LoVo (cell line): ENCODE measurements at places on chromosomes 4 and X.
A peak's percentile ranks its signal among the peaks of the same experiment; 100 is the strongest.

- no peak for DNase-seq
Observed at GRCh38 chr4:118927974-118928373, 39.3 kb downstream of the SYNPO2 start.

- no peak for DNase-seq
Observed at GRCh38 chrX:64186974-64187761, 18.3 kb downstream of the AMER1 start.

DNA sequence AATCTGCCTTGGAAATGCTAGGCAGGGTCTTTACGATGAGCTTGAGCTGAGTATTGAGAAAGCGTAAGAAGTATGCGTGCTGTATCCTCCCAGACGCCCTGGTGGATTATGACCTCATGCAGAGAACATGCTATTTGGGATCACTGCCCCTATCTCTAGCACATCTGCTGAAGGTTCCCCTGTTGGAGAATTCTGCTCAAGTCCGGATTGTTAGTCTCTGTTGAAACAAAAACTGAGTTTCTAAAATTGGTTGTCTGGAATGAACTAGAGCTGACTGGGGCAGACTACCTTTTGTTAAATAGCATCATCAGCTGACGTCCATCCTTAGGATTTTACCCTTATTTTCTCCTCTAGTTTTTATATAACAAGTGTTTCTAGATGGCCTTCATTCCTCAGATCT is 7.5 kb downstream of the FHDC1 start:
- no peak for DNase-seq

DNA sequence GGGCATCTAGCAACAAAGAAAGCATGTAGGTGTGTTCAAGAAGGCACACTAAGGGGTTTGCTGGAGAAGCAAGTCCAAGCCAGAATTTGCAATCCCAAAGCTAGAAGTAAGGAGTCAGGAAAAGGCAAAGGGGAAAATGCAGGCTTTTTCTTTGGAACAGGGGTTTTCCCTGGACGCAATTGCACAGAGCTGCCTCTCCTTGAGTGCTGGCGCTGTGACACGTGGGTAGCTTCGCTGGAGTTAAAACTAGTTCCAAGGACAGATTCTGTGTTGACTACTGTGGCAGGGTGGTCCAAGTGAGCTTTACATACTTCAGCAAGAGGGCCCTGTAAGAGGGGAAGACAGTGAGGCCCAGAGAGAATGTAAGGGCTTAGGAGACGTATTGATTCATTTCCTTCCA is 277.1 kb downstream of the ADGRA3 start:
- no peak for DNase-seq

GRCh38 chr4:138775890-138776289 is 239.7 kb upstream of the NOCT start:
- DNase-seq = no peak

GRCh38 chrX:156003486-156004185 is 6.1 kb downstream of the IL9R start:
- DNase-seq = no peak

GRCh38 chr4:127959794-127960193 is 5.2 kb downstream of the MFSD8 start:
- DNase-seq = no peak

DNA sequence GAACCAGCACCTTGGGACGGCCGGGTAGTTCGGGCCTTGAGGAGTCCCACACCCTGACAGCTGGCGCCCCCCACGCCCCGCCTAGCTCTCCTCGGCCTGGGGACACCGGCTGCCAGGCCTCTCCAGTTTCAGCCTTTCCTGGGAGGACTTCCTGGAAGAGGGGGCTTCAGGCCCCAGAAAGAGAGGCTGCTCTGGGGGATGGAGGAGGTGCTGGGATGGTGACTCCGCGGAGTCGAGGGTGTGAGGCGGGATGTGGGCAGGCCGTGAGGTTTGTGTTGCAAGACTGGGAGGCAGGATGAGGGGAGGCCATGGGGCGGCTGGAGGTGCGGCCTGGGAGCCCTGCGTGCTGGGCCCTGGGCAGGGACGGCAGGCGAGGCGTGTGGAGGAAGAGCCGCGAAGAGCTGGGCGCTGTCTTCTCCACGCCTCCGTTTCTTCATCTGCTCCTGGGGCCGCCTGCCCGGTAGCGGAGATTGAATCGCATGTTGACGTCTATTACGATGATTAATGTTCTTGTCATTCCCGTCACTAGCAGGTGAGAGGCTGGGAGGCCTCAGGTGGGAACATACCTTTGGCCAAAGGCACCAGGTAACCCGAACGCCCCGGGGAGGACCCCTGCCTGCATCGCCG is 918 bp upstream of the FGFRL1 start:
- DNase-seq = peak; percentile 63

- DNase-seq = no peak
Observed at GRCh38 chr4:41135801-41136200, 78.5 kb downstream of the APBB2 start.

DNA sequence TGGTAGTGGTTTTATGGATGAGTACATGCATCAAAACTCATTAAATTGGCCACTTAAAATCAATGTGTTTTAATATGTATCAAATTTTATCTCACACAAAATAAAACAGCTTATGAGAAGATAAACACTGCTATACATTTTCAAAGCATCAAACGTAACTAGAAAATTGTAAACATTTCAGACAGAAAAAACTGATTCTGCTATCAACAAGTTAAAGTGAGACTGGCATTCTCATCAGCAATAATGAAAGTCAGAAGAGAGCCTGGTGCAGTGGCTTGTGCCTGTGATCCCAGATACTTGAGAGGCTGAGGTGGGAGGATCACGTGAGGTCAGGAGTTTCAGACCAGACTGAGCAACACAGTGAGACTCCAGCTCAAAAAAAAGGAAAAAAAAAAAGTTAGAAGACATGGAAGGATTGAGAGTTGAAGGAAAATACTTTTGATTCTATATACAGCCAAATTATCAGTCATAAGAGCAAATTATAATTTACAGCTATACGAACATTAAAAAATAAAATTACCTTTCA is 2.9 kb downstream of the TBCK start:
- DNase-seq = no peak

DNA sequence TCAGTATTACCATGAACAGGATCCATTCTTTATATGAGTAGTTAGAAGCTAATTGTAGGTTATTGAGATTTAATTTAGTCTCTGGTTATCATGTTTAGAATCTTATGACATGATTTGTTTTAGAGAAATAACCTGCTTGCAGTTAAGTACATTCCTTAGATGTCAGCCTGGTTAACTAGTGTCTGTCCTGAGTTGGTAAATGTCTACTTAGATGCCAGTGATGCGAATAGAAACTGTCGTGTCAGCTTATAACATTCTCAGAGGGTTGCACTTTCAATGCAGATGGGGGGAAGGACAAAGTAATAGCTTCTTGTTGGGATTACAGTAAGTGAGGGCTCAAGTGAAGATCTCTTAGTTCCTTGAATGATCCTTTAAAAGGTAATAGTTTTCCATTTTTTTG is 227.8 kb upstream of the SPRY1 start:
- no peak for DNase-seq

GRCh38 chr4:65861993-65862392 is 191.7 kb upstream of the EPHA5 start:
- DNase-seq = no peak

GRCh38 chr4:169530048-169530447 is 82.3 kb downstream of the NEK1 start:
- no peak for DNase-seq

- DNase-seq = no peak
Observed at GRCh38 chr4:4247696-4248028, 361 bp downstream of the TMEM128 start.

DNA sequence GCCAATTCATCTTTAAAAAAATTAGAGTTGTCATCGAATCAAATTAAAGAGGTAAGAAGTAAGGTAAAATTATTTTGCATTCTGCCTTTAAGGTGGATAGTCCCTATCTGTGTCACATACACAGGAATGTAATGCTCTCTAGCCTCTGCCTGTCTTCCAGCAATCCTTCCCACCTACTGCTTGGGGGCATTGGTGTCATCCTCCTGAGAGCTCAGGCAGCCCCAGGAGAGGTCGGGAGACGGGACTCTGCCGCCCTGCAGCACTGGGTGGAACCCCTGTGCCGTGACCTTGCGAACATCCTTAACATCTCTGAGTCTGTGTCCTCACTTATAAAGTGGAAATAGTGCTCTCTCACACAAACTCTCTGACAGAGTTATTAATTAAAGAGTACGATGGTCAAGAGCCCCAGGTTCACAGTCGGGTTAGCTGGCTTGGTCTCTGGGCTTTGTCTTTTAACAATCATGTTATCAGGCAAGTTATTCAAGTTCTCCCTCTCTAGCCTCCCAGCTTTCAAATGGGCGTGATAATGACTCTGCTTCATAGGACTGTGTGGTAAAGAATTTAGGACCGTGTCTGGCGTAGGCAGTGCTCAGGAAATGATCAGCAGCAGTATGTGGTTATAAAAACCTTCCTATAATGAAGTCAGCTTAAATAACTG is 10.2 kb downstream of the TLR3 start:
- DNase-seq = no peak

DNA sequence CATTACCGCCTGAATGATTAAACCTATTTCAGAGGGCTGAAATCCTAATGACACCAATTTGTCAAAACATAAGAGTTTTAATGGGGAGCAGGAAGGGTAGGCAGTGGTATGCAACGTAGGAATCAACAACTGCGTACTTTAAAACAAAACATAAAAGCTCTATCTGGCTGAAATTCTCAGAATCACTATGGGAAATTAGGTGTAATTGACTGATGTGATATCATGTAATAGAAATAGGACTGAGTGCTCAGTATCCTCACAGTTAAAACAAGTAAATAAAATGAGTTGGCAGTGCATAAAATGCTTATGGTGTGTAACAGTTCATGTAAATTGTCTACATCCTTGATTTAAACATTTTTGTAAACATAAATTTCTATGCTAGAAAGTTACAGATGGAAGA is 13.6 kb upstream of the IGSF1 start:
- DNase-seq = no peak

GRCh38 chr4:113711883-113712662 is 49.5 kb downstream of the CAMK2D start:
- no peak for DNase-seq

DNA sequence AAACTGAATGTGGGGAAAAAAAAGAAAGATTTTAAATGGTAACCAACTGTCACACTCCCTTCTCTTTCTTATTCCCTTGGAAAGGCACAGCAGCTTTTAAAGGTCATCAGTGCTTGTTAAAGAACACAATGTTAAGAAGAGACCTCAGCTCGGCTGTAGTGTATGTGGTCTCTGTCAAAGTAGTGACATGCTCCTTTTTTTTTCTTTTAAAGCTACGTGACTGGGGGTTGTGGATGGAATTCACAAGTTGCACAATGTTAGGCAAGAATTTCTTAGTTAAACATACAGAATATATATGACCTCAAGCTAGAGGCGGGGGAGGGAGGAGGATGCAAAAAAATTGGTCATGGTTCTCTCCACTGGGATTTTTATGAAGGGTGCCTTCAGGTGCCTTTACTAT is 45.6 kb downstream of the OCRL start:
- no peak for DNase-seq

GRCh38 chr4:122739174-122739573 is 6.7 kb downstream of the BBS12 start:
- no peak for DNase-seq

DNA sequence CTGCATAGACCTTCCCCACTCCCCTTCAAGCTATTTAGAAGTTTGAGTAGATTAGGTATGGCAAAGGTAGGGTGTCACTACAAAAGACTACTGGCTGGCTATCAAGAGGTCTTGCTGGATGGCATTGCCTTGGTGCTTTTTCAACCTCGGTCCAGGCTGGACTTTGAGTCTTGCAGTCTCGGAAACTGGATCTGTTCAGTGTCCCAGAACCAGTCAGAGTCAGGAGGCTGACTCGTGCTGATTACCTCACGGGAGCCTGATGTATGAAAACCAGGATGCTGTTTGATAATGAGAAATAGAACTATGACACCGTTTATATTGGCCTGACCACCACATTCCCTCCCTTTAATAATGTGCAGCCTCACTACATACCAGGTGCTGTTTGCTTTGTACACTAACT is 2.7 kb upstream of the PHKA1 start:
- no peak for DNase-seq

DNA sequence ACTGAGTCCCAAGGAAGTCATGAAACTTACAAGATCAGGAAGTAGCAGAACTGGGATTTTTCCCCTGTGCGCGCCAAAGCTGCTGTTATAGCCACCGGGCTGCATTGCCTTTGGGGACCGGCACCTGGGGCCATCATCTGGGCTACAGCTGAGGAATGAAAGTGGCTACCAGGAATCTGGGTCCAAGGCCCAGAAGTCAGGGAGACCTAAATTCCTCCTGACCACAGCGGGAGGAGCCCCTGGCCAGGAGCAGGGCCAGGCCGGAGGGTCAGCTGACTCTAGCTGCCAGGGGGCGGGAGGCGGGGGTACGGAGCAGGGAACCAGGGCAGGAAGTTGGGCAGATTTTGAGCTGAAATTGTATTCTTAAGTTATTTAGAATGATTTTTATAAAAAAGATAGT is 242.4 kb downstream of the EVC2 start:
- no peak for DNase-seq

- DNase-seq = no peak
Observed at GRCh38 chrX:40081679-40082068, 16.1 kb downstream of the BCOR start.

- no peak for DNase-seq
Observed at GRCh38 chr4:158532556-158533231, 11.0 kb downstream of the RXFP1 start.

DNA sequence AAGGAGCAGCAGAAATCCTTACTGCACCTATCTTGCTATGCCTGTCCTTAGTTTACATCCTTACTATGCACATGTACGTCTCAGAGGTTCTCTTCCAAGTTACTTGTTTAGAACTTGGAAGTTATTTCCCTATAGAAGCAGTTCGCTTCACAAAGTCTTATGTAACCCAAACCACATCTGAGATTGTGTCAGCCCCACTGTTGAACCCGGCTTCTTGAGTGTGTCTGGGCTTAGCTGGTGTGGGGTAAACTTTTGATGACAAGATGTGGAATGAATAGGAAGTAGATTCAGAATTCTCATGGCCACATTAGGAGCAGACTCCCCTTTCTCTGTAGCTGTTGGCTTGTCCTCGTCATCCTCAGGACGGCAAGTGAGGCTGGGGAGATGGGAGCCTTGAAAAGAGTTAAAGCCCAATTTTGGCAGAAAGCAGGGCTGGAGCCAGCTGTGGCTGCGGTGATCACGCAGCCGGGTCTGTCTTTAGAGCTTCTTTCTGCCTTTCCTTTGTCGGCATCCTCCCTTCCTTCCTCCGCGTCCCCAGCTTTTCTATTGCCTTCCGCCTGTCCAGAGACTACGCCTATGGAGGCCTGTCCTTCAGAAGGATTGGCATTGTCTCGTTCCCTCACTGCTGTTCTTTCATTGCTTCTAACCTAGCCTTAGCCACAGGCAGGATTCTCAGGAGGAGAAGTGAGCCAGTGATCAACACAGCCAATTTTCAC is 23.0 kb upstream of the LIMCH1 start:
- DNase-seq = no peak

DNA sequence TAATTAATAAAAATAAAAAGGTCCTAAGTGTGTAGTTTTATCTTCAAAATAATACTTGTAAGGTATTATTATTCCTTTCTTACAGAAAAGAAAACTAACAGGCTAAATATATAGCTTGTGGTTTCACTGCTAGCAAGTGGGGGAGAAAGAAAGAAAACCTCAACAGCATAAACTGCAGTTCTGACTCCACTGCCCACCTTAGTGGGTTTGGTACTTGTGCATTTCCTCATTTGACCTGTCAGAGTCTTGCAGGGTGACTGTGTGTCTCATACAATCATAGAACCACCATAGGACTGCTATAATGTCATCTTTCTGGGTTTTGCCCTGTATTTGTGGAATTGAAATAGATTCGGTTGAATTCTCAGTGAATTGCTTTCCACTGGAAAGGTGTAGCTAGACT is 94.7 kb upstream of the PUDP start:
- no peak for DNase-seq

GRCh38 chrX:71250841-71251240 is 3.1 kb downstream of the ZMYM3 start:
- no peak for DNase-seq

GRCh38 chrX:39752815-39753214 is 344.9 kb downstream of the BCOR start:
- DNase-seq = peak; percentile 15
